Kidney epithelial cell (primary cell): ENCODE measurements at places on chromosomes 6 and 20. TPM values are rescaled to one million over a fixed set of nuclear protein-coding genes. Genes with fewer than 3 reads are reported as not detected.

DNA sequence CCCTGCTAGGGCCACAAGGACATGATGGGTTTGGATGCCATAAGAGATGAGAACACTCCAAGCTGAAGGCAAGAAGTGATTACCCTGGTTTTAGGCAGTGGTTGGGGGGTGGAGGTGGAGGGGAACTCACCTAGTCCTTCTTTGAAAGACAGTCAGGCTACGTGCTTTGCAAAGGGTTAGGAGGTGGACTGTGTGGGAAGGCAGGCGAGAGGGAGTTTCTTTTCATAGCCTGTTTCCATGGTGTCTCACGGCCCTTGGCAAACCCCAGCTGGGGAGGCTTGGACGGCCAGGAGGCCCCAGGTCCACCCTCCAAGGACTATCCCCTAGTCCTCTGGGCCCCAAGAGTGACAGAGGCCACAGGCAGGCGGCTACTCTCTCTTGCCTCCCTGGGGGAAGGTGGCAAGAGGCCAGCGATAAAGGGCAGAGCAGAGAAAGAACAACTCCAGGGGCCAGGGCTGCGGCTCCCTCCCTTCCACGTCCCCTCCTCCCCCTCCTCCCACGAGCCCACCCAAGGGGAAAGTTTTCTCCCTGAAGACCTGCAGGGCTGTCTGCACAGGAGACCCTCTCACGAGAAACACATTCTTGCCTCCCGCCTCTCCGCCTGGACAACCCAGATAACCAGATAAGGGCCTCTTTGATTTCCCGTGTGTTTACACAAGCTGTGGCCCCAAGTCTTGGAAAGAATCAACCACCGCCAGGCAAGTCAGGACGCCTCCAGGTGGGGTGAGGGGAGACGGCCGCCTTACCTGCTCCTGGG is 74.4 kb downstream of the NOL4L start:
- DNase-seq: no peak

The SIRPB1 gene
- 1.4 and 5.5 TPM in 2 replicates for total RNA-seq

The ADGRF5 gene
- 0.13 and 0.48 TPM in 2 replicates for total RNA-seq

DNA sequence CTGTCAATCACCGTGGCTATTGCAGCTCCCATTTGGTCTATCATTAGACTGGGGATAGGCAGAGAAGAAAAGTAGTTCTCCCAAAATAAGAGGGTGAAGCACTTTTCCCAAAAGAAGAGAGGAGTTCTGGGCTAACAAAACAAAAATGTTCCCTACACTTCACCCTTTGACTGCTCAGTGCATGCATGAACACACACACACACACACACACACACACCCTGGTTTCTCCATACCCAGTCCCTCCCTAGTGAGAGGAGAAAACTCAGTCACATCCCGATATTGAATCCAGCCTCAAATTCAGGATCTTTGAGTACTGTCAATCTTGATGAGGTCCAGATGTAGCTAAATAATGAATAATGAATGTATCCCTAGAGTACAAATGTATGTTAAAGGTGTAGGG is 4.6 kb upstream of the TBPL1 start:
- DNase-seq: no peak

The NMBR gene
- total RNA-seq: not detected in 2 replicates

GRCh38 chr6:56047931-56048540 is 172.6 kb upstream of the BMP5 start:
- no peak for DNase-seq

The OXT gene
- total RNA-seq: not detected in 2 replicates

The GINS1 gene
- total RNA-seq: 6.6 and 7.7 TPM in 2 replicates

DNA sequence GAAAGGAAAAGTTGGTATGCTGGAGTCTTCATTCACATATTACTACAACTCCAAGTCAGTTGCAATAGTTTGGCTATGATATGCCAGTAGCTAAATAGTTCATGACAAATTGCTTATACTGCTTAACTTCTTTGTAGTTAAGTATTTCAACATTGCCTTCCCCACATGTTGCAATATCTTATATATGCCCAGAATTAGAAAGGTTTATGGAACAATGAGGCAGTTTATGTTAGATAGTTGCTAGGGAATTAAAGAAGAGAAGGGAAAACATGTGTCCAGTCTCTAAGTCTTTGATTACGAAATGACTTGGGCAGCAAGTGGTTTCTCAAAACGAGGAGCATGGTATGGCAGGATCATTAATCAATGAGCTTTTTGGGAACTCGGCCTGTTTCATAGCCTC is 145.8 kb downstream of the PLCB4 start:
- no peak for DNase-seq

- no peak for DNase-seq
Observed at GRCh38 chr20:37209193-37209592, 29.8 kb upstream of the MROH8 start.

The WFDC6 gene
- not detected in 2 replicates for total RNA-seq

DNA sequence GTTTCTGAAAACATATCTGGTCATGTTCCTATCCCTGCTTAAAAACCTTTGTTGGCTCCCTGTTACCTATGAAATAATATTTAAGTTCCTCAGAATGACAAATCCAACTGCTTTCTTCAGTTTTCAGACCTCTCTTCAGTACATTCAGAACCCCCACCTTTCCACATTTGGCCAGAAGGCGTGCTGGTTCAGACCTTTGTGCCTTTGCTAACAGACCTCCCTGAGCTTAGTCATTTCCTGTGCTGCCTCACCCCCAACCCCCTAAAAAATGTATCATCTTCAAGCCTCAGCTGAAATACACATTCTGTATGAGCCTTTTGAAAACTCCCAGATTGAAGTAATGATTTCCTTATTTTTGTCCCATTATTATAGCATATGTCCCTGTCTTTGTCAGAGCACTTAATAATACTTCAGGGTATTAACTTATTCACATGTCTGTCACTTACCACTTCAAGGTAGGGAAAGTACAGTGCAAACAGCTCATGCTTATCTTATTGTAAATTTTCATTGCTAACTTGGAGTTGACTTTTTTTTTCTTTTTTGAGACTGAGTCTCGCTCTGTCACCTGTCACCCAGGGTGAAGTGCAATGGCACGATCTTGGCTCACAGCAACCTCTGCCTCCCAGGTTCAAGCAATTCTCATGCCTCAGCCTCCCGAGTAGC is 19.7 kb downstream of the FAM217A start:
- DNase-seq: peak; percentile 34

- DNase-seq: no peak
Observed at GRCh38 chr20:53570446-53571276, 23.0 kb downstream of the ZNF217 start.

DNA sequence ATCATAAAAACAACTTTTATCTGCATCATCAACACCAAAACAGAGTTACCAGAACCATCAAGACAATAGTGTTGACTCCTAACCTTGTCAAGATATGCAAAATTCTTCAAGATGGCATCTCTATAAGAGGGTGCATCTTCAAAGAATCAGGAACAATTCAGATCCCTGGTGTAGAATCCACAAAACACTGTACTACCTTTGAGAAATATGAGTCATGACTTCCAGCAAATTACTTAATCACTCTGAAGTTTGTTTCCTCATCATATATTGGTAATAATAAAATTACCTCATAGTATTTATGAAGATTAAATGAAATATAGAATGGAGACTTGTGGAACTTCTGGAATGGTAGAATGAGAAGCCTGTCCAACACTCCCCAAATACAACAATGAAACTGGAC is 221.3 kb upstream of the SUPT3H start:
- no peak for DNase-seq

DNA sequence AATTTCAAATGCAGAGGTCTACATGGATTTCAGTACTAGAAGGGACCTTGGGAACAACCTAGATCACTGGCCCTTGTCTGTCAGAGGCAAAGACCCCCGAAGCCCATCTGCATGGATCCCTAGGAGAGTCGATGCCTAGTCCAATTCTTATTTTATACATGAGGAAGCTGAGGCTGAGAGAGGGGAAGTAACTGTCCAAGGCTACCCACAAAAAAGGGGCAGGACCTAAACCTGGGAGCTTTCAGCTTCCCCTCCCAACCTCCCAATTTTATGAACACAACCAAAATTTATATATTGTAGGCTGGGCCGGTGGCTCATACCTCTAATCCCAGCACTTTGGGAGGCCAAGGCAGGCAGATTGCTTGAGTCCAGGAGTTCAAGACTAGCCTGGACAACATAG is 73.2 kb downstream of the TRERF1 start:
- no peak for DNase-seq

DNA sequence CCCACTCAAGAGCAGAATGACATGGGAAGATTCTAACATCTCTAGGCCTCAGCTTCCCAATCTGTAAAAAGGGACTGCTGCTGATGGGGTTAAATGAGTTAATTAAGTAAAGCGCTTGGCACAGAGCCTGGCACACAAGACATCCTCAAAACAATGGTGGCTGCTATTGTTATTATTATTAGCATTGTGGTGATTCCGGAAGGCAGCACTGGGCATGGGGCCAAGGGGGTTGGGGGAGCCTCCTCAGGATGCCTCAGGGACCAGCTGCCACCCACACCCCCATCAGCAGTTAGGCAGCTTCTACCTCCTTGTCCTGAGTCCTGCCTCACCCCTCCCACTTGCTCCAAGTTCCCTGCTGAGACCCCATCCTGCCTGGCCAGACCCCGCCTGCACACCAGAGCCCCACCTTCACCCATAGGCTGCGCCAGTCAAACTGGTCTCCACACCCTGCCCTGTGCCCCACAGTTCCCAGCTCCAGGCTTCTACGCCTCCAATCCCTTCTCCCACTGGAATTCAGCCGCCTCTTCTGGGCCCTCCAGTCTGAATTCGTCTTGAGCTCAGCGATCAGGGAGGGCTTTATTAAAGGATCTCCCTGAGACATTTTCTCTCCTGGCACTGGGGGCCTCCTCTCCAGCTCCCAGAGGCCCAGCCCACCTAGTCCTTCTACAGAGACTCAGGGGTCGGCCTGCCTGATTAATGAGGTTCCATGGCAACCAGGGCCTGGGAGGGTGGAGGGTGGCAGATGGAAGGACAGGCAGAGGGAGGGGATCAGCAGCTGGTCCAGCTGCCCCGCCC is 1.5 kb downstream of the E2F1 start:
- no peak for DNase-seq
